ENCODE measurements at places on chromosomes 5 and 9. TPM values are rescaled to one million over a fixed set of nuclear protein-coding genes. Genes with fewer than 3 reads are reported as not detected.

Gene C9orf153
- not detected for total RNA-seq

Gene IFNA7
- total RNA-seq: not detected

Gene NTNG2
- total RNA-seq: 0.27 TPM

Gene CTXN3
- not detected for total RNA-seq

Gene EIF4E1B
- not detected for total RNA-seq

Data from MG63 (cell line).